Stimulated activated CD8-positive, alpha-beta memory T cell treated with anti-CD3 and anti-CD28 coated beads, Interleukin-12 subunit alpha, Interleukin-12 subunit beta, amount 100 ng/mL, for 4 hours (primary cell): ENCODE measurements at places on chromosomes 7 and 10.

DNA sequence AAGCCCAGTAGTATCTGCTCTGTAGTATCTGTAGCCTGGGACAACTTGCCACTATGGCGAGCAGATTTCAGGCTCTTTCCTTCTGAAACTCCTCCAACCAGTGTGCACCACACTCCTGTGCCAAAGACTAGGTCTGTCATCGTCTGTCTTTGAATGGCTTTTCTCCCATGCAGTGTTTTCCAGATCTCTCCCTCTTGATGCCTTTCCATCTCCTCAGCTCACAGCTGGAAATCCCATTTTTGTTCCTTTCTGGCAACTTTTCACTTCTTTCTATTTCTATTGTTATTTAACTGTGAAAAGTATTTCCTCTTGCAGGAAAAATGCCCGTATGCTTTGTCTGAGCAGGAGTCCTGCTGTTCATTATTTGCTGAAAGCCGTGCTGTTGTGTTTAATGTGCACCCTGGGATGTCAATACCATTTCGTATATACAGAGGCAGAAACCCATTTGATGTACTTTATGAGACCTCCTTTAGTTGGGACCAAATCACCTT is 373.7 kb downstream of the PHTF2 start:
- no peak for DNase-seq

DNA sequence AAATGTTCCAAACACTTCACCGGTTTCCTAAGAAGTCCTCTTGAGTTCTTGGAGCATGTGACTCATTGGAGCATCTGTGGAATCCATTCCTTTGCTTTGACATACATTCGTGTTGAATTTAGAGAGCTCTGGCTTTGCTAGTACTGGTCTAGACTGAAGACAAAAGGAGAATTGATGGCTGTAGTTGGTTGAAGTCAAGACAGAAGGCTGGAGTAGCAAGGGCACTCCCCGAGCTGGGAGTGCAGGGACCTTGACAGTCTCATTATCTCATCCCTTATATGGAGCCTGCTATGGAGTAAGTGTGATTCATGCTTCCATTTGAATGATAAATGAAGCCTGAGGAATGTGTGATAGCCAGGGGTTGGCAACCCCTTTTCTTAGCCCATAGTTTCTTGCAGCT is 1249.1 kb downstream of the TYW1 start:
- no peak for DNase-seq

DNA sequence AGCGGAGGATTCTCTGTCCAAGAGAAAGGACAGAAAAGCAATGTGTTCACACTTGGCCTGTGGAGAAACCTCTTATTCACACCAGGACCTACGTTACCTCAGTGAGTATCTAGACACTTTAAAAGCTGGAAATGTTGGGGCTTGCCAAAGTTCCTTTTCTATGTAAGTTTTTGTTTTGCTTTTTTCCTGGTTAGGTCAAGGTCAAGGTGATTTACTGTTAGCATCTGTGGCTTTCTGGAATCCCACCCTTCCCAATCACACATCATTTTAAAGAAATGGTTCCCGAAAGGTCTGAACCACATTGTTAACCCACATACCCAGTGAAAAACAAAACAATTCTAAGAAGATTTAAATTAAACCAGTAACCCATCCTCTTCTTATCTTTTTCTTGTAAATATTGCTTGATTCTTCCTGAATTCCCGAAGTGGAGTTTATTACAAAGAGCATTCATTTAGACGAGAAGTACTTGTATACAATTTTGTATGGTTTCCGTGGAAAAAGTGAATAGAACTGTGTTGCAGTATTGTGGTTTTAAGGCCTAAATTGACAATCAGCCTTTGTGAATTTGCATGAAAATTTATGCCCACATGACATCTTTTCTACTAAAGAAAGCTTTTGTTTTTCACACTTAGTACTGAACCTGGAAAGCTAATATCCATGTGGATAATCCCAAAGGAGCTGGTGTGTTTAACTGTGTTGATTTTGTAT is 827.0 kb upstream of the IGFBP3 start:
- no peak for DNase-seq

DNA sequence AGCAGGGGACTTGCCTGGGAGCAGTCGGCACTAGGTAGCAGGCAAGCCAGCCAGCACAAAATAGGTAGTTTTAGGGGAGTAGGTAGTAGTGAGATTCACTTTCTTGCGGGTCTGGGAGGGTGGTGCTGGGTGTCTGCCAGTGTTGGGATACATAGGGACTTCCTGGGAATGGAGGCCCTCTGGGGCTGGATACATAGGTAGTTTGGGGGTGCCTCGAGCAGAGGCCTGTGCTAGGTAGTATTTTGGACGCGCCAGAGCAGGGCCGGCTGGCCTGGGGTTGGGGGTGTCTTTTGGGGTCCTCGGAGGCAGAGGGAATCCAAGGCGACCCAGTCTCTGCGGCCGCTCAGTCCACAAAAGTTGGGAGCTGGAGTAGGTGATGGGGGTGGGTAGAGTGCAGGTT is 2.0 kb upstream of the HOXA3 start:
- DNase-seq: no peak

DNA sequence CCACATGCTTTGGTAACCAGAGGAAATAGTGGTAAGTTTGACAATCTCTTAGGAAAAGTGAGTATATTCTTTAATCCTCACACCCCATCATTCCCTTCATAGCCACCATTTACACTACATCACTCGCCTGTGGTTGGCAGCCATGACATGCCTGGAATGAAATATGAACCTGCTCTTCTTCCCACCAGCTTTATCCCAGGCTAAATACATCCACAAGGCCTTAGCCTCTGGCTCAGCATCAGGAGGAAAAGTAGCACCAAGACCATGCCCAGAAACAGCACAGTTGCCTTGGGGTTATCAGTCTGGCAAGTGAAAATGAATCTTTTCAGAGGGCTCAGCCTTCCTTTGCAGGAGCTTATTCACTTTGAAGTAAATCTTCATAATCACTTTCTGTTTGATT is 40.3 kb downstream of the SGCE start:
- DNase-seq: no peak

DNA sequence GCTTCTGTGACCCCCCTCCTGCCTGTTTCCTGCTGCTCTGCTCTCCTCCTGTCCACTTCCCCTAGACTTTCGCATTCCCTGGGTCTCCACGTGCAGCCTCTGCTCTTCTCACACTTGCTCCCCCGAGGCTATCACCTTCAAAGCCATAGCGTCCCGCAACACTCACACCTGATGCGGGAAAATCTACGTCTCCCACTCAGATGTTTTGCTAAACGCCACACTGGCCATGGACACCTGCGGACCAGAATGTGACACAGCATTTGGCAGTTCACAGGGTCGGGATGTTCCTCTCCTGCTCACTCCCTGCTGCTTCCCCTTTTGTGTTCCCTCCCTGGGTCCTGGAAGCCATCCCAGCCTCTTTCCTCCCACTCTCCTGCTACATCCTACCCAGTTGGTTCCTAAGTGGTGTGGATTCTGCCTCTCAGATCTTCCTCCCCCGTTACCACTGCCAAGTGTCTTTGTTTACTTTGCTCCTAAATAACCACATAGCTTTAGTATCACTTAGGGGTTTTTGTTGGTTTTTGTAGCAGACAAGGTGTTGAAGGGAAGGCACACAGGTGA is 33.7 kb upstream of the RBM33 start:
- DNase-seq: no peak

GRCh38 chr10:3814838-3815220 is 29.8 kb upstream of the KLF6 start:
- DNase-seq: no peak

DNA sequence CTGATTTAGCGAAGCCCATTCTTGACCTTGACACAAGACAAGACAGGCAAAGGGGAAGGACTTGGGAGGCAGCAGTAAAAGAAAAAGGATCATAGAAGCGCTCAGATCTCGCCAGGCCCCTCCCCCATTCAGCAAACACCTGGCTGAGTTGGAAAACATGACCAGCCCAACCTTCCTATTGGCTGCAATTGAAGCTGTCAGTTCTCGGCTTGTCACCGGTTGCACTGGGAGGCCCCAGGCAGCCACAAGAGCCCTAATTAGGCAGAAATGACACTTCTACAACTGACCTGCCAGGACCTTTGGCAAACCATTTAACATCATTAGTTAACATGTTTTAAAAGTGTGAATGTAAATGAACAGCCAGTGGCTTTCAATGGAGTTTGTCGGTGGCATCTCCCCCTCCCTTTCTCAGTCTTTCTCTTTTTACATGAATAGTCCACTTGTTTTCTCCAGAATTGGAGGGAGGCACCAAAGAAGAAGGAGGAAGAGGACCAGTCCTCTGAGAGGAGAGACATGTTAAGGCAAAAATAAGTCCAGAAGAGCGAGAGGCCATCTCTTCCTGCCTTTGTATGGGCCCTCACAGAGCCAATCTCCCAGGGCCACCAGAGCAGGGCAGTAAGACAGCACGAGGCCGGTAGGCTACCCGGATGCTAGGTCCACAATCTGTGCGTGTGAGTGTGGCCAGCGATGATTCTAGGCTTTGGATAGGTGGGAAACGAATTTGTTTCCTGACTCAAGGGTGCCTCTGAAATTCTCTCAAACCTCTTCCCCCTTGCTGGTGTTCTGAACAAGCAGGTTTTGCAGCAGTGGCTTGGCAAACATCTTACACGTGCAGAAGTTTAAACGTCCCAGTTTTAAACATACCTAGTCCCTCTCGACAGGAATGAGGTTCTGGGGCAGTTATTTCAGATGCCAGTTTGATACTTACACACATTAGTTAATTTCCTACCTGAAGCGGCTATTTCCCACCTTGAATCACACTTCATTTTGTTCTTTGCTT is 15.0 kb upstream of the ENO4 start:
- DNase-seq: no peak

DNA sequence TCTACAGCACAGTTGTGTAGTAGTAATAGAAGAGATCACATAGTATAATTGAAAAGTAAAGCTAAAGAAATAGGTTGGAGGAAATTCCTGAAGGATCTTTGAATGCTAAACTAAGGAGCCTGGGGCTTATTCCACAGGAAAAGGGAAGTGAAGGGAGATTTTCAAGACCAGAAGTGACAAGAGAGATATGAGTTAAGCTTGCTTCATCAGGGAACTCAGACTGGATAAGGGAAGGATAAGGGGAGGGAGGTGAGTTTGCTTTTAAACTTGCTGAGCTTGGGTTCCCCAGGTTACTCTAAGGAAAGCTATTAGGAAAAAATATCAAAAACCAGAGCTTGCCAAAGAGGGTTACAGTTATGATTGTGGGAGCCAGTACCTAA is 182.4 kb downstream of the RAPGEF5 start:
- no peak for DNase-seq

DNA sequence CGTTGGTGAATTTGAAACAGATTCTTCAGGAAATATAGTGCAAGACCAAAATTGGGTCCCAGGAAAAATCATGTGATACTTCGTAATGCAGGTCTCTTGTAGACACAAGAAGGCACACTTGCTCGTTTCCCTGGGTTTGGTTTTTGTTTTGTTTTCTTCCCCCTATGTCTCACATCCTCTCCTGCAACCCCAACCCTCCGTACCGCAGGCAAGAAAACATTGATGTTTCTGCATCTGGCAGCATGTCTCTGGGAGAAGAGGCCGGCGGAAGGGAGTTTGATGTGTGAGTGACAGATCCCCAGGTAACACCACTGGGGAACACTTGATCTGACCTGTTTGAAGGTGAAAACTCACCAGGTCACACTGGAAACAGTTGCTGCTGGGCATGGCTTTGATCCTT is 718.5 kb downstream of the AUTS2 start:
- DNase-seq: no peak

GRCh38 chr7:93938293-93938692 is 16.8 kb downstream of the GNG11 start:
- DNase-seq: no peak

- DNase-seq: no peak
Observed at GRCh38 chr7:129773871-129774270, 162.4 kb downstream of the NRF1 start.

- DNase-seq: no peak
Observed at GRCh38 chr10:52143338-52143737, 170.7 kb upstream of the DKK1 start.

DNA sequence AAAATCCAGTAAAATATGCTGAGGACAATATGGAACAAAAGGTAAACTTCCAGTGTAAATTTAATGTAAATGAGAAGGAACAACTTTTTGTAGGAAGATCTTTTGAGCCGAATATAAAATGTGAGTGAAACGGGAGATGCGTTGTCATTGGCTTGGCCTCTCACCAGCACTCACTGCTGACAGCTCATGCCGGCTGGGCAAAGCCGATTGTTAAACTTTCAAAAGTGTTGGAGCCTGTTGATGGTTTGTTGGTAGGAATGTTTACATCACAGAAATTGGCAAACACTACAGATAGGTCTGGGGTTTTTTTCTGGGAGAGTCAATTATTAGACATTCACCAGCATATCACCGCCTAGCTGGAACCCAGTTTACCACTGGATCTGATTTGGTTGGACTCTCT is 6.1 kb downstream of the PSTK start:
- no peak for DNase-seq

GRCh38 chr7:35729061-35729783 is 34.3 kb upstream of the HERPUD2 start:
- no peak for DNase-seq

- no peak for DNase-seq
Observed at GRCh38 chr7:105438847-105439173, 50.1 kb upstream of the SRPK2 start.

DNA sequence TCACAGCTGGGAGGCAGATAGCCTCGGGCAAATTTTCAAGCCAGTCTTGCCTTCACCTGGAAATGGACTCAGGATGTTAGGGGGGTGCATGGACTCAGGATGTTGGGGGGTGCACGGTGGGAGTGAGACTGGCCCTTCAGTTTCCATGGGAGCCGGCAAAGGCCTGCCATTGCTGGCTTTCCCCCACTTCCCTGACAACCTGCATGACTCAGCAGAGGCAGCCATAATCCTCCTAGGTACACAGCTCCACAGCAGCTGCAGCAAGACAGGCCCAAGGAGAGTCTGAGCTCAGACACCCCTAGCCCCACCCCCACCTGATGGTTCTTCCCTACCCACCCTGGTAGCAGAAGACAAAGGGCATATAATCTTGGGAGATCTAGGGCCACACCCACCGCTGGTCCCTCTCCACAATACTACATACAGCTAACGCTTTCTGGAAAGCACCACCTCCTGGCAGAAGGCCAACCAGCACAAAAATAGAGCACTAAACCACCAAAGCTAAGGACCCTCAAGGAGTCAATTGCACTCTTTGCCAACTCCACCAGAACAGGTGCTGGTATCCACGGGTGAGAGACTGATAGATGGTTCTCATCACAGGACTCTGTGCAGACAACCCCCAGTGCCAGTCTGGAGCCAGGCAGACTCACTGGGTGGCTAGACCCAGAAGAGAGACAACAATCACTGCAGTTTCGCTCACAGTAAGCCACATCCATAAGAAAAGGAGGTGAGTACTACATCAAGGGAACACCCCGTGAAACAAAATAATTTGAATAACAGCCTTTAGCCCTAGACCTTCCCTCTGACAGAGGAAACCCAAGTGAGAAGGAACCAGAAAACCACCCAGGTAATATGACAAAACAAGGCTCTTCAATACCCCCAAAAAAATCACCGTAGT is 18.3 kb downstream of the C7orf25 start:
- no peak for DNase-seq

GRCh38 chr10:60955957-60956425 is 12.0 kb upstream of the RHOBTB1 start:
- DNase-seq: no peak

DNA sequence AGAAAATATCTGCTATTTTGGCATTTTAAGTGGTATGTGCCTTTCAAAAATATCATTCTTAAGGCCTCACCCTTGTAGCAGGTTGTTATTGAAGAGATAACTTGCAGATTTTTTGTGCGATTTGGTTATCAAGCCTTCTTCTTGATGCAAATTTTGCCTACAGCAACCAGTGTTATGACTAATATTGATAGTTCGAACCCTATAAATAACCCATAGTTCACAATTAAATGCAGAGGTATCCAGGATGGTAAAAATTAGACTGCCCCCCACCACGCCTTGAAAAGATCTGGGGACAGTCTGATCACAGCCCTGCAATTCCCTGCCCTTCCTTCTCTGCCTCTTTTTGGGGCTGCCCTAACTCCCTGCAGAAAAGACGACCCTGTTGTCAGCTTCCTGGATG is 28.4 kb upstream of the RAPGEF5 start:
- DNase-seq: no peak
